ENCODE measurements at places on chromosomes 6 and 20.

DNA sequence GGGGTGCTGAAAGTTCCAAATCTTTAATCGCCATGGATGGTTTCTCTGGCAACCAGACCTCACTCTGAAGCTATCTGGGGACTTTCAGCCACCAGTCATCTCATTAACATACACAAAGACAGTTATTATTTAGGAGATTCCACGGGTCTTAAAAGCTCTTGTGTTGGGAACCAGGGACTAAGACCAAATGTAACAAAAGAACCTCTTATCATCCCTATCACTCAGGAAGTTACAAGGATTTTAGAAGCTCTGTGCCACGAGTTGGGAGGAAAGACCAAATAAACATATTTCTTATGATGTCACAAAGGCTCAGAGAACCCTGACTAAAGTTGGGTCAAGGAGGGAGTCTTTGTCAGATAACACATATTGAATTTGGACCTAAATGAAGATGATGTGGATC, 17.7 kb downstream of the GPX6 start:
- DNase-seq, result no peak

- no peak for DNase-seq
Observed at GRCh38 chr6:31901415-31901952, 402 bp downstream of the ZBTB12 start.

DNA sequence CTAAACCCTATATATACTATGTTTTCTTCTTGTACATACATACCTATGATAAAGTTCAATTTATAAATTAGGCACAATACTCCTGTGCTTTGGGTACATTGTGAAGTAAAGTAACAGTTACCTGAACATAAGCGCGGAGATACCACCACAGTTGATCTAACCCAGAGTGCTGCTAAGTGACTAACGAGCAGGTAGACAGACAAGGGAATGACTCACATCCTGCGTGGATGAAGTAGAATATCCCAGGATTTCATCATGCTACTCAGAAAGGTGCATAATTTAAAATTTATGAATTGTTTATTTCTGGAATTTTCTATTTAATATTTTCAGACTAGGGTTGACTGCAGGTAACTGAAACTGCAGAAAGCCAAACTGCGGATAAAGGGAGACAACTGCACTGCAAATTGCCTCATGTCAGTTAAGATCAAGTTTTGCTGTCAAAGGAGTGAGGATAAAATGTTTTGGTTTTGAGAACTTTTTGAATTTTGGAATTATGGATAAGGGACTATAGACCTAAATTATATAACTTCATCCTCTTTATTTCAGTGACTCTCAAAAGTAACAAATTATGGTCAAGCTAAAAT, 14.4 kb downstream of the MKKS start:
- DNase-seq, result no peak

- no peak for DNase-seq
Observed at GRCh38 chr6:128280960-128281359, 239.4 kb downstream of the PTPRK start.

GRCh38 chr6:624979-625378, 31.9 kb downstream of the HUS1B start:
- DNase-seq, result no peak

- peak; percentile 43 for DNase-seq
Observed at GRCh38 chr6:29967379-29968010, 25.2 kb downstream of the HLA-A start.

DNA sequence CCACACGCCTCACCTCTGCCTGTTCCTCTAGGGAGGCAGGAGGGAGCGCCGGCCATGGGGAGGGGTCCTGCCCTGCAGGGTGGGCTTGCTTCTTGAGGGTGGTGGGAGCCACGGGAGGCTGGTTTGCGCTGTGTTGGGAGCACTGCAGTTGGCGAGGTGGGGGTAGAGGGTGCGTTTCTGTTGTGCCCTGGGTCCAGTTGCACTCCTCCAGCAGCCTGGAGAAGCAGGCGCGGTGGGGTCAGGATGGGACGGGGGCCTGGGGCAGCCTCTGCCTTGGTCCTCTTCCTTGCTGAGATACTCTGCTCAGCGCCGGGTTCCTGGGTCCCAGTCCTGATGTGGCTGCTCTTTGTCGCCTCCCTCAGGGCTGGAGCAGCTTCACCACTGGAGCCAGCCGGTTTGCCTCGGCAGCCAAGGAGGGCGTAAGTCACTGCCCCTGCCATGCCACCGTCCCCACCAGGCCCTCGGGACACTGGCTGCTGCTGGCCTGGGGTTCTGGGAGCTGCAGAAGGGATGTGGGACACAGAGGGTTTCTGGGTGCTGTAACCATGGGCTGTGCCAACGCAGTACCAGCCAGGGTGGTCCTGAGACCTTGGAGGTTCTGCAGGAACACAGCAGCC, 8.4 kb downstream of the ARFGAP1 start:
- no peak for DNase-seq

DNA sequence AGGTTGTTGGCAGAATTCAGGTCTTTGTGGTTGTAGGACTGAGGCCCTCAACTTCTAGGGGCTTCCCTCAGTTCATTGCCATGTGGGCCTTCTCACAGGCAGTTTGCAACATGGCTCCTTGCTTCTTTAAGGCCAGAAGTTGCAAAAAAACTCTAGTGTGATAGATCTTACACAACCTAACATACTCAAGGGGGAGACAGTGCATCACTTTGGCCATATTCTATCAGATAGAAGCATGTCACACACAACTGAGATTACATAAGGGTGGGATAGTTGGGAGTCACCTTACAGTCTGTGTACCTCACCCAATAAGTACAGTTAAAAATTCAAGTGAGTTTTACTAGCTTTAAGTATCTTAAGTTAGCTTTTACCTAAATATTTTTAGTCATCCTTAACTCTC, 1.6 kb downstream of the SIRPD start:
- no peak for DNase-seq

DNA sequence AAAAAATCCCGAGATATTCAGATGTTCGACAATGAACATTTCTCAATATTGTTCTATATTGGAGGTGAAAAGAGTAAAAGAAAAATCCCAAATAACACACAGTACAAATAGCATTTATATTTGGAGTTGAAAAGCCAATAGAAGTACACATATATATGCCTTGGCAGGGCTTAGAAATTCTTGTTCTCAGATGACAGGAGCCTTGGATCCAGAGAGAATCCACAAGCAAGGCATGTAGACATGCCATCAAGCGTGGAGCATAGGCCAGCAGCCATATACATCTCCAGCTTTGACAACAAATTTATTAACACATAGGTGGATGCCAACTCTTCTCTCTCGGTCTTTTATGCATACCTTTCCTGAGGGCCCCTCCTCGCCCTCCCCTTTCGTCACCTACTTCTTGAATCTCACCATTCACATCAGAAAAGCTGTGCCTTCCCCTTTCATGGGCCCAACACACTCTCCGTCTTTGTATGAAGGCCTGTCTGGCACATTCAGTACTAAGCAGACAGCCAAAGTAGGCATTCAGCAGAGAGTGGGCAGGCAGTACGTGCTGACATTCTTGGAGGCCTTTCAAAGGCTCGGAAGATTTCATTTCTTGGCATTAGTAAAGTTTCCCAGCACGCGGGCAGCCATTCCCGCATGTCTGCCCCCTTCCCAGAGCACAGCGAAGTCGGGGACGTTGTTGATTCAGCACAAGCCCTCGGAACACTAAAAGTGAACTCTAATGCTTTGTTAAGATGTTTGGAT, 18.2 kb downstream of the NEDD9 start:
- no peak for DNase-seq

DNA sequence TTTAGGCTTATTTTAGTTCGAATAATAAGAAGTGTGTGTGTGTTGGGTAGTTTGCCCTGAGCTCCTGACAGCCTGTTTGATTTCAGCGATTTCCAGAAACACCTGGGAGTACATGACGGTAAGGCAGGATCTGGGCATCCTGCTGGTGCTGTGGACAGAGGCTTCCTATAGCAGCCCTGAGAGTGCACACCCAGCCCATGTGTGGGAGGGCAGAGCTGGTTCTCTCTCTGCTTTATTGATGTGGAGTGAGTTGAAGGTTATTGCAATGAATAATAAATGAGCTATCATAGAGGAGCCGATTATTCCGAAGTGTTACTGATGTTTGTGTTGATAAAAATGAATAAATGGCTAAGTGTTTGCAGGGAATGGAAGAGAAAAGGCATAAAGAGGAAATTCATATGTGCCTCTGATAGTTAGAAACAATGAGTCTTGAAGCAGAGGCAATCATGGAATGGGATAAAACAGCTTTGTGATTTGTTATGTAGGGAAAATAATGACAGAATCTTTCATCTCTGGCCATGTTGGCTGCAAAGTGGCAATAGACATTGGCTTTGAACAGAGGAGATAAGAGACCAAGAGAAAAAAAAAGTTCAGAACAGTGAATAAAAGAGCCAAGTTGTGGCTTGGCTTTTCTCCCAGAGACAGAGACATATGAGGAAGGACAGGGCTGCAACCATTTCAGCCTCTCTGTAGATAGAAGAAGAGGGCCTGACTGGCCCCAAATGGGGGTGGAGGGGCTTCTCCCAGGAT, 166.2 kb upstream of the CHD6 start:
- no peak for DNase-seq

GRCh38 chr20:45179166-45179565, 4.5 kb downstream of the PI3 start:
- no peak for DNase-seq

GRCh38 chr6:109069746-109070145, 24.9 kb downstream of the SESN1 start:
- peak; percentile 73 for DNase-seq

DNA sequence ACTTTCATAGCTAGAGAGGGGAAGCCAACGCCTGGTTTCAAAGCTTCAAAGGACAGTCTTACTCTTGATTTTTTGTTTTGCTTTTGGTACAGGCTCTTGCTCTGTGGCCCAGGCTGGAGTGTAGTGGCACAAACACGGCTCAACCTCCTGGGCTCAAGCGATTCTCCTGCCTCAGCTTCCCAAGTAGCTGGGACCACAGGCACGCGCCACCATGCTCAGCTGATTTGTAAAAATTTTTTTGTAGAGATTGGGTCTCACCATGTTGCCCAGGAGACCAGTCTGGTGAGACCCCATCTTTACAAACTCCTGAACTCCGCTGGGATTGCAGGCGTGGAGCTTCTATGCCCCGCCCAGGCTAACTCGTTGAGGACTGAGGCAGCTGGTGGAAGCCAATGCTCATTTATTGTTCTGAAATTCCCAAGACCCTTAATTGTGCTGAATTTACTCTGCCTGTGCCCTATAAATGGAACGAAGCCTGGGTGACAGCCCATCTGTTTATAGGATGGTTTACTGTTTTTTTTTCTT, 18.0 kb downstream of the SRSF3 start:
- DNase-seq, result no peak

DNA sequence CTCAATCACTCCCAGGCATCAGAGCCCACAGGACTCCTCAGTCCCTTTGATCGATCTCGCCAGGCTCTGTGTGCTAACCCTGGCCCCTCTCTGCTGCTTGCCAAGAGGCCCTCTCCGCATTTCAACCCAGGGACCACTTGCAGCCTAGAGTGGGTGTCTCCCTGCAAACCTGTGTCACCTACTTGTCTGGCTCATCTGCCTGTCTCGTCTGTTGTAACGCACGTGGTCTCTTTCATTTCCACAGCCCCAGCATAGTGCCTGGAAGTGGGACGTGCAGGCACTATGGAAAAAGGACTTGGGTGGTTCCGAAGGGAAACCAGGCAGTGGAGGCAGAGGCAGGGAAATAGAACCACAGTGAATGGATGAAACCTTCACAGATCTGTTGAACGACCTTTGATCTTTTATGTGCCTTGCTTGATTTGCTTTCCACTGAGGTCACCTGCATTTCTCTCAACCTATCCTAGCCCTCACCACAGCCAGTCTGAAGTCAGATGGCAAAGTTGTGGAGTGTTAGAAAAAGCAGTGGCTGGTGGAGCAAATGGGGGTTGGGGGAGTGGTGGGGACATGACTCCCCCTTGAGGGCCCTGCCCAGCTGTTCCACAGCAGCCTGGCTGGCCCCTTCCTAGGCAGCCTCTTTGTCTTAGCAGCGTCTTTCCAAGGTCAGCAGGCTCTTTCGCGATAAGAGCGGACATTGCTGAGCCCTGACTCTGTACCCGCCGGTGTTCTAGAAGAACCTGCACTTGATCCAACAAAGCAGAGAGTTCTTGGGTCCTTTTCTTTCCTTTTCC, 55.8 kb upstream of the TAGAP start:
- no peak for DNase-seq

- peak; percentile 72 for DNase-seq
Observed at GRCh38 chr6:166736634-166737033, 109.6 kb upstream of the RPS6KA2 start.

- DNase-seq, result no peak
Observed at GRCh38 chr20:63536241-63536977, 767 bp downstream of the PTK6 start.

- DNase-seq, result no peak
Observed at GRCh38 chr6:16490616-16491015, 252.2 kb downstream of the GMPR start.

DNA sequence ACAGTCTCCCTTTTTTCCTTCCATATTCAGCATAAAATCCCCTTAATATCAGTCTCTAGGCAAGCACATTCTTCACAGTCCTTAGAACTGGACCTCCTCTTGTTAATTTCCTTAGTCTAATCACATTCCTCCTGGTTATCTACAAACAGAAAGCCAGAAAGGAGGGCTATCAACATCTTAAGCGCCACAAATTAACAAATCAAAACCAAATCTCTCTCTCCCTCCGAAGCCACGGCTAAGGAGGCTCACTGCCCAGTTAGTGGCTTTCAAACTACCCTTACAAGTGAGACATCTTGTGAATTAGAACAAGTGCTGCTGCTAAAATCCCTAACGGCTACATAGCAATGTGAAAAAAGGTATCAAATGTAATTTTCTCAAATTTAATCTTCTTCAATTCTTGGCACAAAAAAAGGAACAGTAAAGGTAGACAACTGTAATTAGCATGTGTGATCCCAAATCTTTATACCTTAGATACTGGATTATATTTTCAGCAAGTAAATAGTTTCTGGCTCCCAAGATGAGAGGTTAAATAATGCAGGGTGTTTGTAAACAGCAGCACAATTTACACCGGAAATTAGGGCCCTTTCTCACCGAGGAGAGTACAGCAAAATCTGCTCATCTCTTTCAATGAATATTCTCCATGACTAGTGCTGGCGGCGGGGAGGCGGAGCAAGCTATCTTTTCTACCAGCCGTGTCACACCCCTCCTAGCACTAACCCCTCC, 1.4 kb upstream of the TRIM39 start:
- DNase-seq, result peak; percentile 47

- peak; percentile 74 for DNase-seq
Observed at GRCh38 chr6:42140032-42140431, 2.4 kb downstream of the C6orf132 start.

DNA sequence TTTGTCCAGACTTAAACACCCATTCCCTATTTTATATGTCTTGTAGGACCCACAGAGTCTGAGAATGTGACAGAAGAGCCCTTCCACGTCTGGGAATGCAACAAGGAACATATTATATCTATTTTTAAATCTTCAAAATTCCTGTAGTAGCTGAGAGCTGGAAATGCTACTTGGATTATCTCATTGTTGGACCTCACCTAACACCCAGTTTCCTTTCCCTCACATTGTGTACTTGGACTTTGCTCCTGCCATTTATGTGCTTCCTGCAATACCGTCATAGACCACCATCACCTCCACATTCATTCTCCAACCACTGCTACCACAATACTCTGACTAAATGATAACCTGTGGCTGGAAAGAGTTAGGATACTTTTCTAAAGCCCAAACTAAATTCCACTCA, 335.4 kb downstream of the COL12A1 start:
- DNase-seq, result no peak

GRCh38 chr6:43175676-43176422, 4.8 kb downstream of the SRF start:
- no peak for DNase-seq

Data from inflammatory macrophage treated with lipopolysaccharide for 4 hours (primary cell).